ENCODE measurements at places on chromosomes 2 and 18.

GRCh38 chr18:79799619-79800370, 2.1 kb downstream of the KCNG2 start:
- no peak for DNase-seq

DNA sequence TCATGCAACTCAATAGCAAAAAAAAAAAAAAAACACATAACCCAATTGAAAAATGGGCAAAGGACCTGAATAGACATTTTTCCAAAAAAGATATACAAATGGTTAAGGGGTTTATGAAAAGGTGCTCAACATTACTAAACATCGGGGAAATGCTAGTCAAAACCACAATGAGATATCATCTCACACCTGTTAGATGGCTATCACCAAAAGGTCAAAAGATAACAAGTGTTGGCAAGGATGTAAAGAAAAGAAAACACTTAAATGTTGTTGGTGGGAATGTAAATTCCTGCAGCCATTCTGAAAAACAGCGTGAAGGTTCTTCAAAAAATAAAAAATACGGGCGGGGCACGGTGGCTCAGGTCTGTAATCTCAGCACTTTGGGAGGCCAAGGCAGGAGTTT, 112.4 kb upstream of the CAB39 start:
- DNase-seq = no peak

- no peak for DNase-seq
These were observed 99.0 kb downstream of the CPO start for GRCh38 chr2:207038299-207038698.

DNA sequence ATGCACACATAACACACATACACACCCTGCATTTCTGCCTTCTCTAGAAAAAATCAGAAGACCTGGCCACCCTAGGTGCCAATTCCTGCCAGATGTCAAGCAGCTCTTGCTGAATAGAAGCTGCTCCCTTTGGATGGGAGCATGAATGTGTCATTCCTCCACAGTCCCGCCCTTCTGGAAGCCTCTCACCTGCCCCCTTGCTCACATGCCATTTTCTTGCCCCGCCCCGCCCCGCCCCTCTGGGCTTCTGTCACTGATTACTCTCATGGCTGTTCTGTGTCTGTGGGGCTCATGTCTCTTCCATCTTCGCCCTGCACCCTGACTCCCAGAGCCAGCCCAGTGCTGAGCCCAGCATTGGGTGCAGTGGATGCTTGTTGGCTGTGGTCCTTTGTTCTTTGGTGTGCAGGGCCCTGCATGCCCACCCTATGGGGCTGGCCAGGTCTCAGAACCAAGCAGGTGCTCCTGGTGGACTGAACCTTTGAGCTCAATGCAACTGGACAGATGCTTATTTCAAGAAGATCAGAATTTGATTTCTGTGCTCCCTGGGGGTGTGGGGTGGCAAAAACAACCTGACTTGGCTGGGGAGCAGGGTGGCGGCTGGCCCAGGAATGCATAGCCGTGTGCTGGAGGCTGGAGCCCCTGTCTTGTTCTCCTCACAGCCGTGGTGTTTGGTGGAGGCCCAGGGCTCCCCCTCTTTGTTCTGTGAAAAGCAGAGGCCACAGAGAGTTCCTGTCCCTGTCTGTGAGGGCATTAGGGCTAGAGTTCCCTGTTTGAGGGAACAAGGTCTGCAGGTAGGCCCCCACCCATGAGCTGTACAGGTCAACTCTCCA, 140.6 kb upstream of the GLI2 start:
- no peak for DNase-seq

DNA sequence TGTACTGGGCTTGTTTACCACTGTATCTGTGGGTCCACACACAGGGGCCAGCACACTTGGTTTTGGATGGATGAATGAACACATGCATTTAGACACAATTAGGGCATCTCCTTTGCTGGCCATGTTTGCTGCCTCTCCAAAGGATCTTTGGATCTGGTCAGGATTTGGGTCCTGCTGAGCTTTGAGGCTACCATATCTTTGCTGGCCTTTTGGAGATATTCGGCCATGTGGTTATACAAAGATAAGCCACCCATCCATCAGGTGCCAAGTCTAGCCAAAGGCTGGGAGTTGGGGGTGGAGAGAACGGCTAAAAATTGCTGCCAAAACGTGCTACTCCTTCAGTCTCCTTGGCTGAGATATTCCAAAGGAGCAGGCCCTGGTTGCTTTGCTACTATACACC, 18.2 kb upstream of the FZD7 start:
- DNase-seq = no peak

DNA sequence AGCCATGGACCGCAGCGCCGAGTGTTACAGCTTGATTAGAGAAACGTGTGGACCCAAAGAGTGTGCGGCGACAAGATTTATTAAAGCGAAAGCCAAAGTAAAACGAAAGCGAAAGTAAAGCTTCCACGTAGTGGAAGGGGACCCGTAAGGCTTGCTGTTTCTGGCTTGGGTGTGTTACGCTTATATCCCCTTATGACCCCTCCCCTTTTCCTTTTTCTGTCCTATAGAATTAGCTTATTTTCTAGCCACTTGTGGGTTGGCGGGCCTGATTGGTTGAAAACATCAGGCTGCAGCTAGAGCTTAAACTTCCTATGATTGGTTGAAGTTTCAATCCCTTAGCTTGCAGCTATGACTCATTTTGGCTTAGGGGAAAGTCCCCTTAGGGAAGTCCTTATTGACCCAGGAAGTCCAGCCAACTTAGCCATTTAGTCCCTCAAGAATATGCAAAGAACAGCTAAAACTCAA, 969.7 kb downstream of the DCDC2C start:
- no peak for DNase-seq

DNA sequence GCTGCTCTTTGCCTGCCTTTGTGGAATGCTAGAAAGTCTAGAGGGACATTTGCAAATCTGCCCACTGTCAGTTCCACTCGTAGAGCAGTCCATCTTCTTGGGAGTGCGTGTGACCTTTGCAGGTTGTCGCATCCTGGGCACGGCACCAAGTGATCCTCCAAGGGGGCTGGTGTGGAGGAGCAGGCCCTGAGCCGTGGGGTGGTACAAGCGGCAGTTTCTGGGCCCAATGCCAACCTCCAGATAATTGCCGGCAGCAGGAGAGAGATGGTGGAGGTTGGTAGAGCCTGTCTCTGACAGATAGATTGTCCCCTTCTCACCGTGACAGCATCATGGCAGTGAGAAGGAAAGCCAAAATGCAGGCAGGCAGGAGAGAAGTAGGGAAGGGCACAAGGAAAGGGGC, 150.7 kb upstream of the SLC14A2 start:
- DNase-seq = no peak

DNA sequence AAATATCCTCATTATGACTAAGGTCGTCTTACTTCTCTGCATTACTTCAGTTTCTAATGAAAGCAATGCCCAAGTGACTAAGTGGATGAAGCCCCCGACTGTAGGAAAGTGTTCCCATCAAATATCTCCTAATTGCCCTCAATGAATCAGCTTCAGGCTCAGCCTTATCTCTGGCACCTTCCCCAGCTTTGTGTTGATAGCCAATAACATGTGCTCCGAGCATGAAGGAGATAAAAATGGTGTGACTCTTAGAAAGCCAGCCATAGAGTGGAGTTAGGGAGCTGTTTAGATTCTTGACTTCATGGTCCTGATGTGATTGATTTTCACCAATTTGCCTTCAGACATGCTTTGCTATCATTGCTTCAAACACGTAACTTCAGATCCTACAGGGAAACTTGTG, 339.2 kb upstream of the NRP2 start:
- no peak for DNase-seq

GRCh38 chr2:55995211-55995610, 71.6 kb upstream of the EFEMP1 start:
- no peak for DNase-seq

- DNase-seq = peak; percentile 14
These were observed 52.0 kb downstream of the TNP1 start for GRCh38 chr2:216807857-216808272.

DNA sequence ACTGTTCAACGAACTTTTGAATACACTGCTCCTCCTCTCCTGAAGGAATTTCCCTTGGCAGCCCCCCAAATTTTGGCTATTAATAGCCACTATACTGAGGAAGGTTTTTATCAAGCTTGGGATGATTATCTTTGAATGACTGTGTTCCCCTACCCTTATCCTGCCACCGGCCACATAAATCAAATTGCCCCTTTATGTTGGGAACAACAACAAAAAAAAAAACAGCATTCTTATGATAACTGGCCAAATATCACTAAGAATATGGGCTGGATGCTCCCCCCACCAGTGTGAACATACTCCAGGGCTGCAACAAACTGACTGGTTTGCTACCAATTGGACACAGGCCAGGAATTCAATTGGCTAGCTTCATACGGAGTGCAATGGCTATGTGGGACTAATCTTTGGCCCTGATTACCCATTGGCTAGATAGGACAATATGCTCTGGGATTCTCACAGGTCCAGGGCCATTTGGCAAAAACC, 20.6 kb downstream of the DUSP11 start:
- DNase-seq = no peak

DNA sequence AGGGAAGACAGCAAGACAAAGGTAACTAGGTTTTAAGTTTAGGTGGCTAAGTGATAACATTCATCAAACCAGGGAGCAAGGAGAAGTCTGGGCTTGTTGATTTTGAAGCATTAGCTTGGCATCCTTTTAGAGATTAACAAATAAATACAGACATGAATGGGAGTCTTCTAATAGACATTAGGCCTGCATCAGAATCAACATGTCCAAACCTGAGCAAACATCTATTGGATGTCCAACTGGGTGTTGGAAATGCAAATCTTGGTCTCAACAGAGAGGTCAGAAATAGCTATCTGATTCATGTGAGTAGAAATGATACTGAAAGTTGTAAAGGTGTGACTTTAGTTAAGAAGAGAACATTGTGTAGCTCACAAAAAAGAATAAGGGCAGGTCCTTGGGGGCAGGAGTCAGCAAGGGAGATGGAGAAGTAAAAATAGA, 85.5 kb upstream of the RND3 start:
- no peak for DNase-seq

DNA sequence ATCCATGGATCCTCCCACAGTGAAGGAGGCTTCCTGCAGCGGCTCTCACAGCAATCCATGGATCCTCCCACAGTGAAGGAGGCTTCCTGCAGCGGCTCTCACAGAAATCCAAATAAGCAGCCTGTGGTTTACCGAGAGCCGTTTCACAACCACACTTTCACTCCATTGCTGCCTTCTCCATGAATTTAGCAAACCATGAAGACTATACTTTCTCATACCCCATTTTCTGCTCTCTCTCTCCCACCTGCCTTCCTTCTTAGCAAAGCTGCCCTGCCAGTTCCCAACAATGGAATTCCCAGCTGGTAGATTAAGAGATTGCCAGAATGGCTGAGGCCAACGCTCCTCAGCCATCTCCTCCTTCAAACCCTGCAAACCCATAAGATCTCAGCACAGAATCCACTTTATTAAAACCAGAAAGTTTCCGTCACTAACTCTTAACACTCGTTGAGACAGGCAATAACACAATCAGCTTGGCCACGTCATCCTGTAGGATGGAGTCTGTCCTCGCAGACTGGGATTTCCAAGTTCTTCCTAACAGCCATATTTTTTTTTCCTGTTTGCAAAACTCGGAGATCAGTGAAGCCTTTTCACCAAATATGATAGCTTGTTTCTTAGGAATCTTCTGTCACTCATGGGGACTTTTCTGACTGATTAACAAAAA, 162.2 kb downstream of the PXDN start:
- DNase-seq = no peak

DNA sequence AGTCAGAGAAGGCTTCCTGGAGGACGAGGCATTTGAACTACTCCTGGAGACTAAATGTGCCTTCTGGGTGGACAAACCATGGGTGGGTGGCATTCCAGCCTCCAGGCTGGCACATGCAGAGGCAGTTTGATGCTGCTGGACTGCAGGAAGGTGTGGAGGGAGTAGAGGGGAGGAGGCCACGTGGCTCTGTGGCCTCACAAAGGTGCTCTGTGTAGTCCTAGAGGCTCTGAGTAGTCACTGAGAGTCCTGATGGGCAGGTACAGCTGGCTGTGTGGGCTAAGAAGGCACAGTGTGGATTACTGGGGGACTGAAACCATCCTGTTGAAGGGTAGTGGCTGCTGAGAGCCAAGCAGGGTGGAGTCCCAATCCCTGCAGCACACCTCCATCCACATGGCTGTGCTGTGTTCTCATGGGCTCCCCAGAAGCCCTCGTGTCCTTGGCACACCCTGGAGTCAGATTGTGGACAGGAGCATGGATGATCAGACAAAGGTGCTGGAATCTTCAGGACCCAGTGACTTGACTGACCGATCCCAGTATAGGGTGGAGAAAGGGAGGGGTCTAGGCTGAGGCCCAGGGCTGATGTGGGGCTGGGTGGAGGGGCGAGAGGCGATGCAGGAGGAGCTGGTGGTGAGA, 87.4 kb upstream of the HS6ST1 start:
- no peak for DNase-seq

DNA sequence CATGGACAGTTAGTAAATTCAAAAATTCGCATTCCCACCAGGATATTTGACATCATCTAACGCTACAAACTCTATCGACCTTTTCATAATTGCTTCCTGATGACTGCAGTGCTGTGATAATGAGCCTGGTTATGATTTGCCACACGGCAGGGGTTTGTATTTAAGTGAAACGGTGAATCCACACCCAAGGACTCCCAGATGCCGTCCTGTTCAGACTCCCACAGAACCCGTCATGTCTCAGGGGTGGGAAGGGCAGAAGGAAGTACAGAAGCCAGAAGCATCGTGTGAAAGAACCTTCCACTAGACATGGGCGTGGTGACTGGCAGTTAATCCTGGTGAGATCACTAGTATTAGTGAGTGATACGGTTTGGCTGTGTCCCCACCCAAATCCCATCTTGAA, 91.2 kb upstream of the TMEM18 start:
- DNase-seq = no peak

- no peak for DNase-seq
These were observed 134.3 kb upstream of the AQP4 start for GRCh38 chr18:26999797-27000196.

GRCh38 chr18:7307526-7307925, 76.6 kb downstream of the LRRC30 start:
- no peak for DNase-seq

DNA sequence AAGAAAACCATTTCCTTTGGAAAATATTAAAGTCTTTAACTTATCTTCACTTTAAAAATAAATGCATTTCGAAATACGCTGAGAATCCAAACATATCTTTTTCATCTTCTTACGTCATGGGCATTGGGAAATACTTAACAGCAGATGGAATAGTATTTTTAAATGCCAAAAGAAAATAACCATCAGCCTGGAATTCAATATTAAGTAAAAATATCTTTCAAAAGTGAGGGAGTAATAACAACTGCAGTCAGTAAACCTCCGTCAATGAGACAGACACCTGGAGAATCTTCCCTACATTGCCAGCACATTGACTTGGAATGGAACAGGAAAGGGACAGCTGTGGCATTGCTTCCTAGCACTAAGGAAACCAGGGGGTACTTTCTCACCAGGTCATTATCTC, 290.4 kb upstream of the TNP1 start:
- DNase-seq = no peak

DNA sequence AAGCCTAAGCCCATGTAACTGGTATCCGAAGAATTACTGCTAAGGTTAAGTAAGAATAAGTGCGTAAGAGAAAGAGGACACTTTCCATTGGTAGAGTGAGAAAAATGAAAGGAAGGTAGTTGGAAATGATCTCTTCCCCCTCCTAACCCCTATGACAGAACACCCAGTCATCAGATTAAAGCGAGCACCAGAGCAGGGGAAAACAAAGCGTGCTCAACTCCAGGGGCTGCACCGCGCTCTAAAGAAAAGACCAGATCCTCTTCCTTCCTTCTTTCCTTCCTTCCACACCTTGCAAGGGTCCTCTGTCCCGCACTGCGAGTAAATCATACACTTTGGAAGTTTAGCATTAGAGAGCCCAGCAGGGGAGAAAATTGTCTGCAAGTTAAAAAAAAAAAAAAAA, 971 bp upstream of the CDH7 start:
- no peak for DNase-seq

All from SJSA1 (cell line).